Hindlimb muscle (tissue), 1 donor: ENCODE measurements at places on chromosomes 5 and 9. TPM values are rescaled to one million over a fixed set of nuclear protein-coding genes. Genes with fewer than 3 reads are reported as not detected.

- no peak for DNase-seq
Measured at GRCh38 chr5:59354274-59354673, 539.3 kb downstream of the PDE4D start.

DNA sequence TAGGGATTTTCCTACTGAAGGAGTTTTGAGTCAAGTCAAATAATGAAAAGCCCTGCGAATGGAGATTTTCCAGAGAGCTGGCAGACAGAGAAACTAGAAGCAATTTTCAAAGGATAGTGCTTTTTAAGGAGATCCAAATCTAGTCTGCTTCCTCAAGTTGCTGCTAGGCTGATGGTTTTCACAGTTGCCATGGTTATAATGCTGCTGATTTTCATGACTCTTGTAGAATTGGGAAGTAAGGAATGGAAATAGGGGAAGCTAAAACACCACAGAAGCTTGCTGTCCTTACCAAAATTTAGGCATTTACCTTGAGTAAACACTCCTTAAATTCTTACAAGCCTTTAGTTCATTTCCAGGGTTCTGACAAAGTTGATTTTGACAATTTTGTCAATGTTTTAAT lies 30.1 kb upstream of the HAPLN1 start:
- no peak for DNase-seq

- peak; percentile 93 for DNase-seq
Measured at GRCh38 chr9:134455934-134456755, 129.9 kb downstream of the RXRA start.

MOCS2 gene
- polyA plus RNA-seq: 35.9 TPM

FXN gene
- 12.9 TPM for polyA plus RNA-seq
